ENCODE measurements at places on chromosomes 2 and 18.

- DNase-seq: peak; percentile 65
Measured at GRCh38 chr2:240851078-240851991, 17.3 kb upstream of the AGXT start.

DNA sequence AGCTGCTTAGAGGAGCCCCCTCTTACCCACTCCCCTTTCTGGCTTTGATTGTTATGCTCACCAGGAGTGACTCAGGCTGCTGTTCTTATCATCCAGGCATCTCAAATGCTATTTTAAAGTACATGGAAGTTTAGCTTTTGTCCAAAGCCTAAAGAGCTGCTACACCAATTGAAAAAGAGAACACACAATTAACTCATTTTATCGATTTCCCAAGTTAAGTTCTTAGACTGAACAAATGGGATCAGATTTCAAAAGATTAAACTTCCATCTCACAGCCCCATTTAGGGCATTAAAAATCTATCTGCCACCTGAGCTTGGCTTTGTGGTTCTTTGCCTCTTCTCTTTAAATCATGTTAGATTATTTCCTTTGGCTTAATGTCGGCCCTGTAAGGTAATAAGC is 81.2 kb downstream of the MYO5B start:
- no peak for DNase-seq

GRCh38 chr2:199940373-199940772 is 14.9 kb downstream of the TYW5 start:
- DNase-seq: no peak

DNA sequence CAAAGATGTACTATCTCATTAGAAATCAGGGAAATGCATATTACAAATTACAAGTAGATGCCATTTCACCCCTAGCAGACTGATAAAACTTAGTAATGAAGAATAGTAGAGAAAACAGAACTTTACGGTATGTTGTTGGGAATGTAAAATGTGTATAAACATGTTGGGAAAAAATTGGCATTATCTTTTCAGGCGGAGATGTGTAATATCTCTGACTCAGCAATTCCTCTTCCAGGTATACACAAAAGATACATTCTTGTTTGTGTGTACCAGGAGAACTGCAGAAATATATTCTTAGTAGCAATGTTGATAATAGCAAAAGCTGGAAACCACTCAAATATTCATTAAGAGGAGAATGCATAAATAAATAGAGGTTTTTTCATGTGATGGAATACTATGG is 204.5 kb downstream of the LPIN1 start:
- no peak for DNase-seq

GRCh38 chr18:48297139-48297538 is 112.0 kb downstream of the ZBTB7C start:
- no peak for DNase-seq

- DNase-seq: no peak
Measured at GRCh38 chr18:31061945-31062344, 19.4 kb upstream of the DSC3 start.

GRCh38 chr2:41605311-41605710 is 442.5 kb upstream of the PKDCC start:
- DNase-seq: no peak

GRCh38 chr2:75324141-75324540 is 124.8 kb upstream of the TACR1 start:
- no peak for DNase-seq

- DNase-seq: no peak
Measured at GRCh38 chr2:74573747-74574562, 19.4 kb downstream of the DOK1 start.

GRCh38 chr2:172555522-172556283 is at the start of gene PDK1:
TSS of gene PDK1 (plus strand) at chr2:172556090. CDS start at chr2:172556151, 61 bp downstream.
- DNase-seq: peak; percentile 70

DNA sequence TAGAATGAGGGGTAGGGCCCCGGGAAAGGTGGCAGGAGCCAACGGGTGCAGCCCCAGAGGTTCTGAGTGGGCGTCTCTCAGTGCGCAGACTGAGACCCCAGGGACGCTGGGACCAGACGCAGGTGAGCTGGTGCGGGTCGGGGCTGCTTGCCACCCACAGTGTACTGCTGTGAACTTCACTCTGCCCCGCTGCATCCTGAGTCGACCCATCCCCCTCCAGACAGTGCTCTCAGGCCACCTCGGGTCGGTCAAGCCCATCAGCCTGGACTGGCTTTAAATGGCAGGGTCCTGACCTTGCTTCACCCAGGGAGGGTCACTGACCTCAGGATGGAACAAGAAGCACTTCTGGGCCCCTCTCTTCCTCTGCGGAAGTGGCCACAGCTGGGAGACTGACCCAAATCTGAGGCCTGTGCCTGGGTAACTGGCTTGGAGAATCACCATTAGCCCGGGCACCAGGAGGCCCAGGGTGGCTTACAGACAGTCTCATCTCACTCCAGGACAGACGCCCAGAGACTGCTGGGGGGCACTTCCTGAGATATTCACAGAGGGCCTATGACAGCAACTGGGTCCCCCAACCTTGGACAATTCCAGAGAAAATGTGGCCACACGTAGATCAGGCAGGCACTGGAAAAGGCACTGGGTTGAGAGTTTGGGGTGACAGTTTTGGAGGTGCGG is 23.7 kb upstream of the BOK start:
- DNase-seq: no peak

- no peak for DNase-seq
Measured at GRCh38 chr2:65329525-65329924, 101.9 kb downstream of the ACTR2 start.

DNA sequence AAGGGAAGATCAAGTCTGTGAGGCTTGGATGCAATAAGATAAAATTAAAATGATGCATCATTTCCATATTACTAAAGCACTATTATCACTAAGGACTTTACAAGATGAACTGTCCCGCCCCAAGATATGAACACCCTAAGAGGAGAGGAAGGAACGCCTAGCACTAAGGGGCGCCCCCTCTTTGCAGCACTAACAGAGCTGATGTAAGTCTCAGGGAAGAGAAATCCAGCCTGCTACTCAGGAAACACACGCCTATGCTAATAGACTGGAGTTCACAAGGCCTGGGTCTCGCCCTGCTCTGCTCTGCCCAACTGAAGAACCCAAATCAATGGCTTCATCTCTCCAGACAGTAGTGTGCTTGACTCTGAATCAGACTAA is 6.1 kb downstream of the INO80C start:
- no peak for DNase-seq

DNA sequence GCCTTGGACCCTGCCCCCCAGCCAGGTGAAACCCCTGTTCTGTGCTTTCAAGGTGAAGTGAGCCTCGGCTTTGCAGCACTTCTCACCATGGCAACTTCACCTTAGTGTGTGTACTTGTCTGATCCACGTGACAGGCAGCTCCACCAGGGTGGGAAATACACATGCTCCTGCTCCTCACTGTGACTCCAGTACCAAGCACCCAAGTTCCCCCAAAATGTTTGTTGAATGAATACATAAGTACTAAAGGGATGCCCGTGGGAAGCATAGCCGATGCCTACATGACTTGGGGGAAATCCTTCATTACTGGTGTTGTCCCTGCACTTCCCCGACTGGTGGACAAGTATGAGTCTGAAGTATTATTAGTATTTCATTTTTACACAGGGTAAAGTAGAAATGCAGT is 41.8 kb upstream of the GBX2 start:
- DNase-seq: no peak

DNA sequence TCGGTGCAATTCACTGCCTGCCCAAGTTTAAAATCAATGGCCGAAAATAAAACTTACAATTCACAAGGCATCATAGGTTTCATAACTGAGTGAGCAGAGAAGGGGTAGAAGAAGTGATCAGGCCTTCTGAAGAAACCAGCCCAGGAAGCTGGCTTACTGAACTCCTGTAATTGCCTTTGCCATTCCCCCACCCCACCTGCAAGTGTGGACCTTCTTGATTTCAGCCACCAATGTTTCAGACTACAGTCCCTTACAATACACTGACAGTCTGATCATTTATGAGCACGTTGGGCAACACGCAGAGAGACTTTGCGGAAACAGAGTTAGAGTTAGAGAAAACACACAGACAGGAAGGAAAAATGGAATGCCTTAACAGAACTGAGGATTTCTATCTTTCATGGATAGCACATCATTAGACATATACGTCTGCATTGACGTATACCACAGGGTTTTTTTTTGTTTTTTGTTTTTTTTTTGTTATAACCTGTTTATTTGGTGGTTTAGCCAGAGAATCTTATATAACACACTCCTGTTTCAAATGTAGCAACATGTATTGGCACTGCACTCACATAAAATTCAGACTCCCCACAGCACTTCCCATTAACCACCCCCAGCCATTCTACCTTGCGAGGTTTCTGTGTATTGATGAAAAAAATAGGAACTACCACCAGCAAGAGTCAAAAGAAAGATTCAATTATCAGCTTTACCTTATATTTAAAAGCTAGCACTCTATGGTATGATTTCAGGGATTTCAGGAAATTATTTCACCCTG is 126.4 kb downstream of the CACNB4 start:
- no peak for DNase-seq

- DNase-seq: no peak
Measured at GRCh38 chr18:13813271-13813849, 10.6 kb upstream of the MC5R start.

- DNase-seq: no peak
Measured at GRCh38 chr2:109239720-109240119, 110.7 kb downstream of the SH3RF3 start.

- DNase-seq: no peak
Measured at GRCh38 chr2:226777611-226778010, 22.0 kb downstream of the IRS1 start.

GRCh38 chr2:13230221-13230620 is 513.5 kb downstream of the TRIB2 start:
- no peak for DNase-seq

- DNase-seq: no peak
Measured at GRCh38 chr2:185967335-185967734, 228.7 kb downstream of the FSIP2 start.

DNA sequence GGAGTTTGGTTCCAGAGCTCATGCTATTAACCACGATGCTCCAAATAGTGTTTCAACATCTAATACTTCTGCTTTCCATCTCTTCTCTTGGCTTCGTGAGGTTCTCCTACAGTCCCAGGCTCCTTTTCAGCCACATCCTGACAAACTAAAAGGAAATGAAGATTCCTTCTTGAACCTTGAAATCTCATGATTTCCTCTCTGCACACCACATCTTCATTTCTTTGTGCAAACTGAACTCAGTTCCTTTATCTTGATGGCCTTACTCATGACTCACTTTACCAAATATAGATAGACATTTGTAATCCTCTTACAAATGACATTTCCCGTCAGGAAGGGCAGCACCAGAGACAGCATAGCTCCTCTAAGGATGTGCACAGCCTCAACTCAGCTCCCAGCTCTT is 50.0 kb upstream of the ITGA4 start:
- no peak for DNase-seq

DNA sequence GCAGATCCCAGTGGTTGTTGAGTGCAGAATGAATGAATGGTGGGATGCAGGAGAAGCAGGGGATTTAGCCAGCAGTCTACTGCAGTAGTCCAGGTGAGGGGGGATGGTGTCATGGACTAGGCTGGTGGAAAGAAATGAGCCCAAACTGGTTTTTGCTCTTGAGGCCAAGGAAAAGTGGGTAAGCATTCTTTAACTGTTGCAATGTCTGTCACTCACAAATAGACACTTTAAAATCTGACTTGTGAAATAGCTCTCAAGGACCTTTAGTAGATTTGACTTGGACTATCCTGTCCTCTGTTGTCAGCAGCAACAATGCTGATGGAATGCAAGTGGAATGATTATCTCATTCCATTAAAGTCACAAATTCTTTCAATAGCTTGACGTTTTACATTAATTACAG is 37.5 kb upstream of the STK17B start:
- DNase-seq: no peak

- DNase-seq: no peak
Measured at GRCh38 chr18:48548921-48549320, 10.1 kb downstream of the CTIF start.

DNA sequence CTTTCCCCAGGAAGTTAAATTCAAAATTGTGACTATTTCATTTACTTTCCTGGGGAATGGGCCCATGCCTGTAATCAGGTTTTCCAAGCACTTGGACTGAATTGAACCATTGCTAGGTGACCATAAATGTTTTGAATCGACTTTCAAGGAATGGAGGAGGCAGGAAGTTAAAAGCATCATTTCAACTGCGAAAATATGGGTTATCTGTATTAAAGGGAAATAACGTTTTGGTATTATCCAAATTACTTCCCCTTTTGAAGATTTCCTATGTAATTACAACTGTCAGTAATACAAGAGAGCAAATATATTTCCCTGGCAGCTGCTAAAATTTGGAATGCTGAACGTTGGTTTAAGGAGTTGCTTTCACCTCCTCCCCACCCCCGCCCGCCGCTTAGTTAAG is 19.0 kb downstream of the PNO1 start:
- no peak for DNase-seq

GRCh38 chr2:41326851-41327250 is 721.0 kb upstream of the PKDCC start:
- no peak for DNase-seq

GRCh38 chr18:9013926-9014373 is 88.5 kb upstream of the NDUFV2 start:
- no peak for DNase-seq

GRCh38 chr2:180494286-180494685 is 486.1 kb upstream of the UBE2E3 start:
- no peak for DNase-seq
